ENCODE measurements at places on chromosomes 4 and X. TPM values are rescaled to one million over a fixed set of nuclear protein-coding genes. Genes with fewer than 3 reads are reported as not detected.

MTCP1 gene
- total RNA-seq = 1.9 TPM

MYL5 gene
- 2.8 TPM for total RNA-seq

SPIN4 gene
- total RNA-seq = 2.0 TPM

CXCL8 gene
- 1.2 TPM for total RNA-seq

HERC3 gene
- 60.7 TPM for total RNA-seq

TMEM31 gene
- not detected for total RNA-seq

ADH4 gene
- 7.0 TPM for total RNA-seq

COL4A6 gene
- 217 TPM for total RNA-seq

TCP11X2 gene
- not detected for total RNA-seq

NSG1 gene
- 4.8 TPM for total RNA-seq

GRCh38 chr4:182074810-182075209 lies 168.4 kb upstream of the TENM3 start:
- ATAC-seq = no peak

DNA sequence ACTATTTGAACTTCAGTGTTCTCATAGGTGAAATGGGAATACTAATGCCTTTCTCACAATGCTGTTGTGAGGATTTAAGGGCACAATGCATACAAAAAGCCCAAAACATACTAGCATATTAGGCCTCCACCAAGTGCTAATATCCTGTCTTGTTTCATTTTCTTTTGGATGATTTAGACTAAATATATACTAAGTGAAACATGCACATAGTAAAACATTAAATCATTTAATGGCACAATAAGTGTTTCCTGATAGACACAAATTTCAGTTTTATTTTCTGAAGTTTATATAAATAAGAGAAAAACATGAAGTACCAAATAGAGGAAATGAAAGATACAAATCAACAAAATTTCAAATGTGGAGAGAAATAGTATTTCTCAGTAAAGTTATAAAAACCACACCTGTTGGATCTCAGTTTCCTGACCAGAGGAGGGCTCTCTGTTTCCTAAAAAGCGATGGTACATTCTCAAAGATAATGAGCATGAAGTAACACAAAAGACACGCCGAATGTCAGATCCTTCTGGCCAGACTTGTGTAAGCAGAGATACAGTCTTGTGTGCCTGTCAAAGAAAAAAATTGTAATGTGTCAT lies 25.1 kb downstream of the DDX60 start:
- ATAC-seq = no peak

DNA sequence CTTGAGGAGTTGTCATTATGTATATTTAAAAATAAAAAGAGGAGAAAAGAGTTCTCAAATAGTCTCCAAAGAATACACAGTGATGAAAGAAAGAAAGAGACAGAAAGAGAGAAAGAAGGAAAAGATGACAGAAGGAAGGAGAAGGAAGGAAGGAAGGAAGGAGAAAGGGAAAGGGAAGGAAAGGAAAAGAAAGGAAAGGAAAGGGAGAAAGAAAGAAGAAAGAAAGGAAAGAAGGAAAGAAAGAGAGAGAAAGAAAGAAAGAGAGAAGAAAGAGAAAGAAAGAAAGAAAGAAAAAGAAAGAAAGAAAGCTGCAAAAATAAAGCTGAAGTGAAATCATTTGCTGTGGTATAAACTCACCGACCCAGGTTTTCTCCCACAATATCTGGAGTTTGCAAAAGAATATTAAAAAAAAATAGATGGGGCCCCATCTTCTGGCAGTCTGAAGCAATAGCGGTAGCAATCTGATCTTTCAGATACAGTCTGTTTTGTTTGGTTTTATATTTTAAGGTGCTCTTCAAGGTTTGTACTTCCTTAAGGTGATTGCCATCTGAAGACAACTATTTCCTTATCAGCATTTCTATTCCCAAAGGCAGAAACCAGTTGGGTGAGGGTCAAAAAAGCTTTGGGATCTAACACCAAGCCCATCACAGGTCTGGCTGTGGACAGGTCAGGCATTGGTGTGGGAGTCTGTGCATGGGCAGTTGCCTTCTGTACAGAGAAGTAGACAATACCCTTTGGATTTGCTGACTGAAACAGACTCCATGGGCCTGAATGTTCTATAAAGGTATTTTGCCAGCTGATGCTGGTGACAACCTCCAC lies 160.4 kb downstream of the CPEB2 start:
- ATAC-seq = peak; percentile 58

DNA sequence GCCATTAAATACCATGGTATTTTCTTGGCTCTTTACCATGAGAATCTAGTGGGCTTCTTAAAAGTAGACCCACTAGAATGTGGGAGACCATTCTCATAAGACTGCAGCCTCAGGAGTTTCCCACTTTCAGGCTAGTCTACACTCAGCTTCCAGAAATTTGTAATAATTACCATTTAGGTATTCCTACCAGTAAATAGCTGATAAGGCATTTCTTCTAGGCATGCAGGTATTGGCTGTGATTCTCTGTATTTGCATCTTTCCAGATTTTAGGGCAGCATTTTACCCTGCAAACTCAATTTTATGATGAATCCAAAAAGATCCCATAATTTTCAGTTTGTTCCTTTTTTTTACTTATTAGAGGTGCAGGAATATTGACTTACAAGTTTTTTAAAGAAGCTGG lies 496.6 kb downstream of the TRAM1L1 start:
- no peak for ATAC-seq

GRCh38 chrX:45164021-45164621 lies 36.6 kb downstream of the DIPK2B start:
- ATAC-seq = no peak

- no peak for ATAC-seq
Observed at GRCh38 chrX:154321594-154321993, 26.0 kb downstream of the TKTL1 start.

- ATAC-seq = no peak
Observed at GRCh38 chrX:136589966-136590365, 58.0 kb downstream of the VGLL1 start.

DNA sequence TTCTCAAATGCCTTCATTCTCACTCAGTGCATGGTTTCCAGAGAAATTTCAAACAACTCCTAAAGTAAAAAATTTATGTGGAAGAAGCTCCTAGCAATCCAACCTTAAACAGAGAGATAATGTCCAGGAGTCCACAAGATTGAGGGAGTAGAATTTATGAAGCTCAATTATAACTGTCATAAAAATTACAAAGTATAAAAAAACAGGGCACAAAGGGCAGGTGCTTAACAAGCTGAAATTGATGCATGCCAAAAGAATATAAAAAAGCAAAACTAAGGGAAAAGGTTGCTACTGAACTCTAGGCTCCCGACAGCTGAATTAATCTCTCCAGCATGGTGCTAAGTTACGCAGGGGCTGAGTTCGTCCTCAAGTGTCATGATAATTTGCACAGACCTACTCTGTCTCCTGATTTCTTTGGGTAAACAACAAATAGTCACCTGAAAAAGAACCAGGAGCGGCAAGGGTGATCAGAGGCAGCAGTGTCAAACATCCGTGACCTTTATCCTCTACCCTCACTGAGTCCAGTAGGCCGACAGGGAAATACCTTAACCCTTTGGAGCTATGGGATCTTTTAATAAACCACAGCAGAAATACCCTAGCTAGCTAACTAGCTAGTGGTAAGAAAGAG lies 47.2 kb upstream of the RELL1 start:
- no peak for ATAC-seq

GRCh38 chr4:84483688-84484087 lies 15.4 kb downstream of the NKX6-1 start:
- no peak for ATAC-seq

DNA sequence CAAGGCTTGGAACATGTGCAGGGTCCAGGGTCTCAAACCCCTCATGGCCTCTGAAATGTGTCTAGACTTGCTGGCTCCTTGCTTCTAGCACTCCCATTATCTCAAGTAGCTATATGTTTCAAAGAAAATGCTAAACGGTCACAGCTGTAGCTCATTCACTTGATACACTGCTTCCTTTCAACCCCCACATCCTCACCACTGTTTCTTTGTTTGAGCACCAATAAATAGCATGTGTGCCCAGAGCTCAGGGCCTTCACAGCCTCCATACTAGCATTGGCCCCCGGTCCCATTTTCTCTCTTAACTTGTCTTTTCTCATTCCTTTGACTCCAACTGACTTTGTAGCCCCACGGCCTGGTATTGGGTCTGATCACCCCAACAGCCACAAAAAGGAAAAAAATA lies 801.8 kb downstream of the STIM2 start:
- no peak for ATAC-seq

DNA sequence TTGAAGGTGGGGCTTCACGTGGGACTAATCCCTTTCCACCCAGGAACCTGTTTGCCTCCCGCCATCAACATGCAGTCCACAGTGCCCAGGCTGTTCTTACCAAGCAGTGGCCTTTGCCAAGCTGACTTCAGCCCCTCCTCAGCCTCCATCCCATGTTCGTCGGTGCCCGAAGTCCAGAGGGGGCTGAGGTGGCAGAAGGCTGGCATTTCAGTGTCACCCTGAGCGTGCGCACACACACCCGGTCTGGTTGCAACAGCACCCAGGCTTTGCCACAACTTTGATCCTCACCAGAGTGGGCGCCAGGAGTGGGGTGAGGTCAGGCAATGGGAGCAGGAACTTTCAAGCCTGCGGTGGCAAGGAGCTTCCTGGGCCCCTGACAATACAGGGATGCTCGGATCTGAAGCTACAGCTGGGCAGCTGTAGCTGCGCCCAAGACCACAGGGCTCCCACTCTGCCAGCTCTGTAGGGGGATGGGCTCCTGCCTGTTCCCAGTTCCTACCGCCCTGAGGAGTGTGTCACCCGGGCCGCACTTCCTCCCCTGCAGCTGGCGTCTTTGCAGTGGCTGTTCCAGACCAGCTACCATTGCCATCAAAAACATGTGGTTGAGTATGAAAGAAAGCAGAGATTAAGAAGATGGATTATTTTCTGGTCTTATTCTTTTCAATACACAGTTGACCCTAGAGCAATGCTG lies 428.0 kb downstream of the EPHA5 start:
- ATAC-seq = no peak

- ATAC-seq = peak; percentile 8
Observed at GRCh38 chrX:153726286-153727122, 1.8 kb downstream of the ABCD1 start.

DNA sequence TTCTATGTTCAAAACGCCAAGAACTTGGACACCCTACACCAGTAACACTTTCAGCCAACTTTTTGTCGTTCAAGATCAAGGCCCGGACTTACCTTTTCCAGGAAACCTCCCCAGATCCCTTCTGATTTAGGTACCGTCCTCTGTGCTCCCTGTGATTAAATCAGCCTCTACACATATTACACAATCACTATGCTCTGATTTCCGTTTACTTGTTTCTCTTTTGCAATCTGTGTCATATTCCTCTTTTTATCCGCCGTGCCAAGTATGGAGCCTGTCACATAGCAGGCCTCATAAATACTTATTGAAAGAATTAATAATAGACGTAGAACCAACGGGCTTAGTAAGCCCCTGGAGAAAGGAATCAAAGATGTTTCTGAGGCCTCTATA lies 722 bp upstream of the TMEM33 start:
- ATAC-seq = no peak

- no peak for ATAC-seq
Observed at GRCh38 chr4:119942806-119943205, 123.8 kb downstream of the MAD2L1 start.

GRCh38 chrX:50103176-50103575 lies 97.6 kb downstream of the AKAP4 start:
- ATAC-seq = no peak

GRCh38 chrX:40543661-40544328 lies 37.0 kb upstream of the ATP6AP2 start:
- ATAC-seq = no peak

GRCh38 chr4:174702979-174703478 lies 126.0 kb downstream of the GLRA3 start:
- no peak for ATAC-seq

- ATAC-seq = no peak
Observed at GRCh38 chrX:150907474-150907873, 9.0 kb upstream of the CD99L2 start.

All from gastroesophageal sphincter (tissue), 4 donors.